ENCODE measurements at places on chromosomes 11 and 22.
A peak's percentile ranks its signal among the peaks of the same experiment; 100 is the strongest.

DNA sequence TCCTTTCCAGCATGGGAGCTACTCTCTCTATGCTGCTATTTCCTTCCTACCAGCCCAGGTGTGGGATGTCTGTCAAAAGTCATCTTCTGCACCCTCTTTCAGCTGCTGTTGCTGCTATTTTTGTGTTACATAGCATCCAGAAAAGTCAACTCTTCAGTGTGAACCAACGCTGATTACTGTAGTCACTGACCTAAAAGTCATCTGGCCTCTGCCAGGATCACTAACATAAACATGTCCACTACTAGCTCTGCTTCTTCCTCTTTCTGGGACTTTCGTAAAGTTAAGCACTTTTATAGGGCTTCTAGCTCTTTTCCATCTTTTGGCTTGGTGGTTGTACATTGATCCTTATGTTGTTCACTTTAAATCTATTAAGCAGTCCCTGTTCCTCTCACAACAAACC is 90.2 kb upstream of the CARD18 start:
- ATAC-seq: no peak

GRCh38 chr11:113261709-113262475 is 52.5 kb upstream of the TTC12 start:
- no peak for ATAC-seq

GRCh38 chr22:44588348-44588747 is 90.3 kb upstream of the RTL6 start:
- no peak for ATAC-seq

GRCh38 chr22:40450616-40451015 is 80.2 kb downstream of the SGSM3 start:
- peak; percentile 10 for ATAC-seq

GRCh38 chr22:49655168-49655812 is 172.4 kb downstream of the BRD1 start:
- ATAC-seq: no peak

DNA sequence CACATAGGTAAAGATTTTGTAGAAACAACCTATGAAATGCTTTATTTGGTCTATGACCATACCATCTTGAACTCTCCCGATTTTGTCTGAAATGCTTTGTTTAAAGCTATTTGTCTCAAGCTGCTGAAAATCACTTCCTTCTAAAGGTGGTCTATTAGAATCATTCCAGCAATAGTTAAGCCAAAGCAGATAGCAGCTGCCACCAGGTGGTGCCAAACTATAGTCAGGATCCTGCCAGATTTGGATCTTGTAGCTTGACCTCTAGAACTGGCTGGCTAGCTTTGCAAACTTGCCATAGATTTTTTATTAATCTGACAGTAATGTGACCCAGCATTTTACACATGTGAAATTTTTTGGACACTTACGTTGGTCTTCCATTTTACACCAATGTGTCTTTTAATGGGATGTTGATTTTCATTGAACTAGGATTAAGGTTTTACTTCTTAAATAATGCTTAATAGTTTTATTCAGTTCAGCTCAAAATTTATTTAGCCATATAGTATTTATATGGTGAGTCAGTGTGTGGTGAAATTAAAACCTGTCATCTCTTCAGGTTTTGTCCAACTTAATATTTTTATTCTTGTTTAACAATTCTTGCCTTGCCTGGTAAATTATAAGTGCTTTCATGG is 19.7 kb downstream of the CTR9 start:
- ATAC-seq: peak; percentile 56

DNA sequence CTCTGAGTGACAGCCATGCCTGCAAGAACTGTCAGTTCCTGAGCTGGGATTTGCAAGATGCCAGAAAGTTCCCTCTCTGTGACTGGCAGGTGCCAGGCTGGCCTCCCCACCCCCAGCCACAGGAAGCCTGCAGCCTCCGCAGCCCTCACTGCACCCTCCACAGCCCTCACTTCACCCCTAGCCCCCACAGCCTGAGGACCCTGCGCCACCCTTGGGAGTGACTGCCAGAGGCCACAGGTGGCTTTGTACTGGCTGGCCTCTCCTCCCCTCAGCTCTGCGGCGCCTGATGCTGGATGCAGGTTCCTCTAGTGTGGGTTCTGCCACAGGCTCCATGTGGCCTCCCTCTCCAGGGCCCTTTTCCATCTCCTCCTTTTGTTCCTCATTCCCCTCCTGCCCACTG is 28.7 kb downstream of the MPPED1 start:
- ATAC-seq: no peak

GRCh38 chr11:15764326-15764725 is 592.0 kb downstream of the SOX6 start:
- no peak for ATAC-seq

All from motor neuron (in vitro differentiated cells).